ENCODE measurements at places on chromosomes 4 and X. TPM values are rescaled to one million over a fixed set of nuclear protein-coding genes. Genes with fewer than 3 reads are reported as not detected.

BEND4 gene
- total RNA-seq, result not detected

GRCh38 chr4:80202741-80203553 lies 5.6 kb downstream of the PRDM8 start:
- no peak for DNase-seq
- no peak overlapping the region for H3K27ac ChIP-seq
- H3K27me3 ChIP-seq, result peaks cover 67% of the 10 kb centered on the region
- no peaks in the 10 kb centered on the region for H3K36me3 ChIP-seq
- peak overlapping the region; percentile 60 for H3K4me3 ChIP-seq

GLOD5 gene
- not detected for total RNA-seq

PITX2 gene
- not detected for total RNA-seq

EDA gene
- total RNA-seq, result 0.65 TPM

GRCh38 chr4:18689308-18690115 lies 668.0 kb upstream of the LCORL start:
- H3K27me3 ChIP-seq, result peaks cover 23% of the 10 kb centered on the region
- DNase-seq, result no peak
- H3K4me3 ChIP-seq, result no peak overlapping the region
- H3K27ac ChIP-seq, result no peak overlapping the region

- no peak for DNase-seq
- no peak overlapping the region for H3K27ac ChIP-seq
- no peaks in the 10 kb centered on the region for H3K4me1 ChIP-seq
- no peak overlapping the region for H3K4me3 ChIP-seq
- H3K36me3 ChIP-seq, result no peaks in the 10 kb centered on the region
- H3K27me3 ChIP-seq, result no peaks in the 10 kb centered on the region
Observed at GRCh38 chrX:96081891-96082290, 602.8 kb upstream of the DIAPH2 start.

- no peak overlapping the region for H3K4me3 ChIP-seq
- peaks cover 8% of the 10 kb centered on the region for H3K36me3 ChIP-seq
- H3K27ac ChIP-seq, result no peak overlapping the region
- H3K4me1 ChIP-seq, result peaks cover 7% of the 10 kb centered on the region
- no peaks in the 10 kb centered on the region for H3K27me3 ChIP-seq
- DNase-seq, result no peak
Observed at GRCh38 chr4:128135391-128135790, 74.3 kb downstream of the LARP1B start.

DNA sequence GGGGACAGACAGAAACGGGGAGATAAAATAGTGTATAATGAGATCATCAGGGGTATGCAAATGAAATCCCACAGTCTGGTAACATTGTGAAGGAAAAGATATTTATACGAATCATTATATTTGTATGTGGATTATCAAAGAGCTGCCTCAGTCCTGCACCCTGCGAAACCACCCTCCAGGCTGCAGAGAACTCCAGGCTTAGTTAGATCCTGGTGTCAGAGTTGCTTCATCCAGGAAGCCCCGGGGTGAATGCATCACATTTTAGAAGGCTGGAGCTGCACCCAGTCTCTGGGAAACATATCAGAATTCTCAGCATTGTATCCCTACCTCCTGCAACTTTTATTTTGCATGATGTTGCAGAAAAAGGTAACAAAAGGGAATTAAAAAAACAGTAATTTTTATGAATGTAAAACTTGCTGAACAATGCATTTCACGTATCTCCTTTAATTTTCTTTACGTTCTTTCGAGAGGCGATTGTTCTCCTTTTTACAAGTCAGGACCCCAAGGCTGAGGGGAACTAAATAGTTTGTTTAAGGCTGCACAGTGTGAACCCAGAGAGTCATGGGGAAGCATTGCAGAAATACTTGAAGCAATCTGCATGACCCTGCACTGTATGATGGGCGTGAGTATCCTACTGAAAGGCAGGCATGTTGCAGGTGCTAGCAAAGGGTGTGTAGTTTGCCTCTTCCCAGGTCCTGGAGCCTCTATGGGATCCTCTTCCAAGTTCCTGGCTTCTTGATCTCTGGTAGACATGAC lies 299.5 kb upstream of the CLNK start:
- H3K36me3 ChIP-seq, result no peaks in the 10 kb centered on the region
- H3K4me1 ChIP-seq, result no peaks in the 10 kb centered on the region
- no peak for DNase-seq
- no peak overlapping the region for H3K4me3 ChIP-seq

DNA sequence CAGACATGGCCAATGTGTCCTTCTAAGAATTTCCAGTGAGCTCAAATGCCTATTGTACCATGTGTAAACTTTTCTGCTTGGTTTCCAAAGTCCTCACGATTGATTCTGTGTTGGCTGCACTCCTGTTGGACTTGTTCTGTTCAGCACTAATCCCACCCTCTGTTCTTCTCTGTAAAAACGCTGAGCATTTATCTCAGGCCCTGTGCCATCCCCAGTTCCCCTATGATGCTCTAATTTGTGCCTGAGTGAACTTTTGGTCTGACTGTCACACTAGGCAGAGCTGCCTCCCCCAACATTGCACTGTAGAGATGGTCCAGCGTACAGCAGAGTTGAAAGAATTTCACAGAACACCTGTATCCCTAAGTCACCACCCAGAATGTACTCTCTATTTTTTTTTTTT lies 76.1 kb upstream of the STS start:
- no peak overlapping the region for H3K27ac ChIP-seq
- peaks cover 8% of the 10 kb centered on the region for H3K4me1 ChIP-seq
- no peaks in the 10 kb centered on the region for H3K27me3 ChIP-seq
- DNase-seq, result no peak
- H3K4me3 ChIP-seq, result no peak overlapping the region

Measured in chondrocyte (in vitro differentiated cells).